ENCODE measurements at places on chromosomes 2 and 18. TPM values are rescaled to one million over a fixed set of nuclear protein-coding genes. Genes with fewer than 3 reads are reported as not detected.

DNA sequence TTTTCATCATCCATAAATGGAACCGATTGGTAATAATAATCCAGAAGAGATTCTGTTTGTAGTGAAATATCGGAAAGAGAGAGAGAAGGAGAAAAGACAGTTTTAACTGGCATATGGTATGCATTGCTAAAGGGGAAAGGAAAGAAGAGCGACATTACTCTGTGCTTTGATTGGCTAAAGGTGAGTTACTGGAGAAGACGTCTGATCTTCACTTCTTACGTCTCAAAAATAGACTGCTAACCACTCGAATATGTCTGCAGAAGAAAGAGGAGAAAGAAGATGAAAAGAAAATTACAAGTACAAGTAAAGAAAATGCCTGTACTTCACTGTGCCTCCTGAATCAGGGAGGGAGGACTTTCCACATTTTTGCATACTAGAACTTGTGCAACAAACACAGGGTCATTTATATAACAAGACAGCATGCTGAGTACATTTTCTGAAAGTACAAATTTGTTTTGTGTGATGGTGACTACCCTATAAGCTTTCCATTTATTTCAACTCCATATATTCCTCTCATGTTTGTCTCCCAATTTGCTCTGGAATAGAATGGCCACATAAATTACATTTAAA is 787.2 kb downstream of the RNF144A start:
- H3K4me1 ChIP-seq = no peaks in the 10 kb centered on the region
- H3K4me3 ChIP-seq = no peak overlapping the region
- no peak for DNase-seq
- no peak overlapping the region for H3K27ac ChIP-seq
- H3K36me3 ChIP-seq = no peaks in the 10 kb centered on the region

GRCh38 chr2:203022751-203023150 is 8.1 kb downstream of the NBEAL1 start:
- no peak overlapping the region for H3K4me3 ChIP-seq
- H3K27ac ChIP-seq = peak overlapping the region; percentile 19
- peaks cover 5% of the 10 kb centered on the region for H3K36me3 ChIP-seq
- no peaks in the 10 kb centered on the region for H3K27me3 ChIP-seq
- DNase-seq = no peak
- H3K4me1 ChIP-seq = no peaks in the 10 kb centered on the region

DNA sequence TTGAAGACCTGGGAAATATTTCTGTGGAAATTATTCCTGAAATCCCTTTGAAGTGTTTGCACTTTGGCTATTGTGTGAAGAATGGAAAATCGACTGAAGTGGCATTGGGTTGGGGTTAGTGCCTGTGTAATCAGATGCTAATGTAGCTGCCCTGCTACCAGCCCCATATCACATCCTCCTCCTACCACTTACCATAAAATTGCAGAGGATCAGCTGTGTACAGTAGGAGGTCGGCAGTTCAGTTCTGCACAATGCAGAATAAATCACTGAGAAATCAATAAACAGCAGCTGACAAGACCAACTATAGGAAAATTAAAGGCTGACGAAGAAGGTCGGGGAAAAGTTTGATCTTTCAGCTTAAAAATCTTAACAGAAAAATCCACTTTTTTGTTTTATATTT is 440.9 kb downstream of the PTPRM start:
- no peaks in the 10 kb centered on the region for H3K36me3 ChIP-seq
- H3K4me3 ChIP-seq = no peak overlapping the region
- no peaks in the 10 kb centered on the region for H3K27me3 ChIP-seq
- peaks cover 10% of the 10 kb centered on the region for H3K4me1 ChIP-seq
- DNase-seq = no peak
- no peak overlapping the region for H3K27ac ChIP-seq

- no peaks in the 10 kb centered on the region for H3K36me3 ChIP-seq
- H3K27ac ChIP-seq = no peak overlapping the region
Observed at GRCh38 chr2:195500879-195501278, 156.1 kb upstream of the SLC39A10 start.

DNA sequence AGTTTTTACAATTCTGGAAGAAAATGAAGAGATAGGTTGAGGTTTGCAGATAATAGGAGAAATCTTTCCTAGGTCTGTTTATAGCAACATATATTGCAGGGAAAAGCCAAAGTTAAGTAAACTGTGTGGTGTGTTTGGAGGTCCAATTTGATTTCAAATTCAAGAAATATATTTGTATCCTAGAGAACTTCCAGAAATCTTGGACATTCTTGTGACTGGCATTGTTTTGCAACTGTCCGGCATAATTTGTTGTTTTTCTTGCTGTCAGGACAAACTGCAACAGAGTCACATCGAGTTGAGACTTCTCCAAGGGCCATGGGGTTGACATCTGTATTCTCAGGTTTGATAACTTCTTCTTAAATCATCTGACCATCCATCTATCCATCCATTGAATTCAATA is 170.9 kb upstream of the ZEB2 start:
- no peaks in the 10 kb centered on the region for H3K36me3 ChIP-seq
- DNase-seq = no peak
- no peak overlapping the region for H3K27ac ChIP-seq
- H3K27me3 ChIP-seq = no peaks in the 10 kb centered on the region
- H3K4me3 ChIP-seq = no peak overlapping the region

DNA sequence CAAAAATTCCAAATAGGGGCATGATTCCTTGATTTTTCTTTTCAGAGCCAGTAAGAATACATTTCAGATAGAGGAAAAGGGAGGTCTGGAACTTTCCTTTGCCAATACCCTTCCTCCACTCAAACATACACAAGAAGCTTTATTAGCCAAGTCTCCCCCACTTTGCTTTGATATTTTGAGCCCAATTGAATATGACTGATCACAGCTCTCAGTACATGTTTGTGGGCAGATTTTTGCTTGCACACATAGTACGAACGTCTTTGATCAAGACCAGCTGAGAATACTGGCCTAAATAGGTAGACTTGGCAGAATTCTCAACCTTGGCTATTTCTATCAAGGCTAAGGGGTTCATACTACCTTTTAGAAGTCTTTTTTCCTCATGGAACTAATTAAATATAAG is 148.8 kb upstream of the PGAP1 start:
- H3K36me3 ChIP-seq = no peaks in the 10 kb centered on the region
- H3K27me3 ChIP-seq = no peaks in the 10 kb centered on the region
- DNase-seq = no peak
- peaks cover 6% of the 10 kb centered on the region for H3K4me1 ChIP-seq
- no peak overlapping the region for H3K4me3 ChIP-seq
- H3K27ac ChIP-seq = no peak overlapping the region

GRCh38 chr2:69518841-69519240 is 81.6 kb upstream of the NFU1 start:
- DNase-seq = no peak
- no peak overlapping the region for H3K27ac ChIP-seq
- H3K36me3 ChIP-seq = peaks cover 94% of the 10 kb centered on the region
- no peaks in the 10 kb centered on the region for H3K4me1 ChIP-seq
- H3K4me3 ChIP-seq = no peak overlapping the region
- H3K27me3 ChIP-seq = no peaks in the 10 kb centered on the region

DNA sequence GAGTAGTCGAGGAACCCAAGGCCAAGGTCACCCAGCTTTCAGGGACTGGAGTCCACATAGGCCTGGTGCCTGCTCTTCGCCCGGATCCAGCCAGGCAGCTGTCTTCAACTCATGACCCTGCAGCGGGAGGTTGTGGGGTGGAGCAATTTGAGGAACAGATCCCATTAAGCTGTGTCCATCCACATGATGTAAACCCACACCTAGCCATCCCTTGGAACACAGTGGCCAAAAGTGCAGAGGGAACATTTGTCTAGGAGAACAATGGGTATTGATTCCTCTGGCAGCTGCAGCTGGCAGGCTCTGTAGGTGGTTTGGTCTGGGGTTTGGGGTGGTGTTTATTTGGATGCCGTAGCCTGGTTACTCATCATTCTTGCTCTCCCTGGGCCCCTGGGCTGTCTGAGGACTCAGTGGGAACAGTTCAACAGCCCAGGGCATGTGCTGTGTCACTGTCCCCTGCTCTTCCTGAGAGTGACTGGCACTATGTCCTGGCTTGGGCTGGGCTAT is 99.4 kb downstream of the TFCP2L1 start:
- no peaks in the 10 kb centered on the region for H3K27me3 ChIP-seq
- DNase-seq = no peak
- no peaks in the 10 kb centered on the region for H3K4me1 ChIP-seq
- H3K4me3 ChIP-seq = no peak overlapping the region
- no peak overlapping the region for H3K27ac ChIP-seq

DNA sequence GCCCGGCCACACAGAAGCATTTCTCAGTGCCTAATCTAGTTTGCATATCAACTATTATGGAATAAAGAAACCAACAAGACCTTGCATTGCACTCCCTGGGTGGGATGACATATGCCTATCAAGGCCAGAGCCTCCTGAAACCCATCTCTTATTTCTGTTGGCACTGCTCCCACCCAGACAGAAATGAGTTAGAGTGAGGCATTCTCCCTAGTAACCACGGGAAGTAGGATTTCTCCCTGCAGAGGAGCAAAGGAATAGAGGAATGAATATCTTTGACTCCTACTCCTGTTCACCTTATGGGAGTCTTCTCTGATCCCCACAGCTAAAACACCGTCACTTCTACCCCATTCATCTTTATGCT is 24.2 kb upstream of the SCYGR1 start:
- no peak overlapping the region for H3K27ac ChIP-seq
- H3K4me1 ChIP-seq = peaks cover 8% of the 10 kb centered on the region
- no peaks in the 10 kb centered on the region for H3K36me3 ChIP-seq
- H3K27me3 ChIP-seq = no peaks in the 10 kb centered on the region
- H3K4me3 ChIP-seq = no peak overlapping the region

GRCh38 chr2:70678576-70679143 is 89.3 kb downstream of the ADD2 start:
- H3K27me3 ChIP-seq = no peaks in the 10 kb centered on the region
- H3K4me1 ChIP-seq = no peaks in the 10 kb centered on the region
- DNase-seq = peak; percentile 3
- no peak overlapping the region for H3K27ac ChIP-seq

DNA sequence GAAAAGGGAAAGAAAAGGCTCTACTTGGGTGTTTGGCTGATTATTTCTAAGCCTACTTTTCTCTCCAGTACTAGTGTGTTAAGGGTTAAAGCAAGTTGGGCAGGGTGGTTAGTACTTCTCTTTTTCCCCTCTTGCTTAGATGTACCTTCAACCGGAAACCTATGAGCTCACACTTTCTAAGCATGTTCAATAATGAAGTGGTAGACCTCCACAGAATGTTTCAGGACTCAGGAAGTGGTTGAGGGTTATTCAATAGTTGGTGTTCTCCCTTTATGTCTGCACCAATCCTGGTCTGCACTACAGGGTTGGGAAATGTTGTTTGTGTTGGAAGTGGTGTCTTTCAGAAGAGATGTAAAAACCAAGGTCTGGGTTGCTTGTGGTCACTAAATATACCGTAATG is 137.1 kb downstream of the ZEB2 start:
- H3K4me3 ChIP-seq = no peak overlapping the region
- no peak for DNase-seq
- no peaks in the 10 kb centered on the region for H3K27me3 ChIP-seq

GRCh38 chr2:88754585-88755320 is 63.3 kb downstream of the RPIA start:
- DNase-seq = no peak
- H3K27me3 ChIP-seq = no peaks in the 10 kb centered on the region
- no peak overlapping the region for H3K27ac ChIP-seq
- H3K4me3 ChIP-seq = no peak overlapping the region

- no peaks in the 10 kb centered on the region for H3K36me3 ChIP-seq
- H3K27me3 ChIP-seq = no peaks in the 10 kb centered on the region
- no peak for DNase-seq
- H3K27ac ChIP-seq = peak overlapping the region; percentile 90
Observed at GRCh38 chr18:9710037-9710436, 1.9 kb downstream of the RAB31 start.

DNA sequence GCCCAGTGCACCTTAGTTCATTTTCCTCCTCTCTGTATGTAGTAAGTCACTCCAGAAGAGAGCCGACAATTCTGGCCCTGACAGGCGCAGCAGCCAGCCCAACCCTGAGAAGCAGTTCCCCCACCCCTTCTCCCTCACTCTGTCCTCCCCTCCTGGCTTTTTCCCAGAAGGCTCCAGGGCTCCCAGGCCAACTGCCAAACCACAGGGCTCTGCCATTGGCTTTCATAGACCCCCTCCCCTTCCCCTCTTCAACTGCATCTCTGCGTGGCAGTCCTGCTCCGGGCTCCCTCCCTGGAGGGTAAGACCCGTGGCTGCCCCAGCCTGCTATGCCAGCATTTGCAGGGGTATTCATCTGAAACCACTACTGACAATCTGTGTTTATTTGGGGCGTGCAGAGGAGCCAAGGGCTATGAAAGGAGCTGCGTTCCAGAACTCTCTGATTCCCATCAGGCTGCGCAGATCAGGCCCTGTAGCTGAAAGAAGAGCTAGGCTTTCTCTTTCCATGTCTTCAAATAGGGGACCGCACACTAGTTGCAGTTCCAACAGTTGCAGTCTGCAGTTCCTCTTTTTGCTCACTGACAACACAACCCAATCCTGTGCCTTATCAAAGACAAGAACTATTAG is 388.6 kb upstream of the TNP1 start:
- H3K4me1 ChIP-seq = peaks cover 2% of the 10 kb centered on the region
- H3K36me3 ChIP-seq = no peaks in the 10 kb centered on the region
- H3K4me3 ChIP-seq = no peak overlapping the region

GRCh38 chr2:239290618-239291474 is 110.0 kb downstream of the HDAC4 start:
- H3K27ac ChIP-seq = no peak overlapping the region
- no peak for DNase-seq
- H3K4me3 ChIP-seq = no peak overlapping the region
- peaks cover 42% of the 10 kb centered on the region for H3K4me1 ChIP-seq

- no peak overlapping the region for H3K27ac ChIP-seq
- no peak overlapping the region for H3K4me3 ChIP-seq
- H3K27me3 ChIP-seq = no peaks in the 10 kb centered on the region
Observed at GRCh38 chr2:205976120-205976814, 109.7 kb downstream of the INO80D start.

DNA sequence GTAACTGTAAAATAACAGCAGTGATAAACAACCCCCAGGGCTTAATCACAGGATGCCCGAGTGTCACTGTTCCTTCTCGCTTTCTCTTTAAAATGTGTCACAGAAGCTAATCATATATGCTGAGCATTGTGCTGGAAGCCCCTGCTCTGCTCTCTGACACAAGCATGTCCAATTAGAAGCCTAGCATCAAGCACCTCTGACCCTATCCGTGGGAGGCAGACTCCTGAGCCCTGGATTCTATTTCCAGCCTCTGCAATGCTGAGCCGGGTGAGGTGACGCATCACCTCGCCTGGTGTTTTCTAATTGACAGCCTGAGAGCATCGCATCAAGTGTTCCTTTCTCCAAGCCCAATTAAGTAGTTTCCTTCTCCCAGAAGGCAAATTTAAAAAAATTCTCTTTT is 19.7 kb upstream of the SCG2 start:
- H3K4me3 ChIP-seq = no peak overlapping the region
- peaks cover 18% of the 10 kb centered on the region for H3K27me3 ChIP-seq
- H3K27ac ChIP-seq = no peak overlapping the region
- H3K36me3 ChIP-seq = no peaks in the 10 kb centered on the region
- H3K4me1 ChIP-seq = no peaks in the 10 kb centered on the region

MEP1B gene
- 0.07 TPM for polyA plus RNA-seq

RAB6C gene
- 0.78 TPM for polyA plus RNA-seq

SERPINB4 gene
- polyA plus RNA-seq = not detected

PROKR1 gene
- 0.04 TPM for polyA plus RNA-seq

TMEM163 gene
- 15.9 TPM for polyA plus RNA-seq

EVX2 gene
- polyA plus RNA-seq = not detected

SERPINB11 gene
- polyA plus RNA-seq = not detected

Data from left lung (tissue), 14 donors.